A549 (cell line): ENCODE measurements at places on chromosomes 2 and 18.

DNA sequence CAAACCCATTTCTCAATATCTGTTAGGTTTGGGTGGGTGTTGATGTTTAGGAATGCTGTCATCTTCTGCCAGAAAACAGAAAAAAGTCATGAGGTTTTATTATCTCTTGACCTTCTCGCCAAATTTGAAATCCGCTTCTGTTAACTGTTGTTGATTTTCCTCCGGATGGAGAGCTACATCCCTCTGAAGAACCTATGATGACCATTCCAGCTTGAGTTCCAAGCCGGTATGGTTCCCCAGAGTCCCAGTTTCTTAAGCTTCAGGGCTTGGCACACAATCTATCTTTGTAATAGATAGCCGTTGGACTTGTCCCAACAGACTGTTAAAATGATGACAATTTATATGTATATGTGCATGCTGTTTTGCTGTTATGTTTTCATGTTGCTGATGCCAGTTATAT, 1201.0 kb downstream of the LRP1B start:
- DNase-seq = no peak

DNA sequence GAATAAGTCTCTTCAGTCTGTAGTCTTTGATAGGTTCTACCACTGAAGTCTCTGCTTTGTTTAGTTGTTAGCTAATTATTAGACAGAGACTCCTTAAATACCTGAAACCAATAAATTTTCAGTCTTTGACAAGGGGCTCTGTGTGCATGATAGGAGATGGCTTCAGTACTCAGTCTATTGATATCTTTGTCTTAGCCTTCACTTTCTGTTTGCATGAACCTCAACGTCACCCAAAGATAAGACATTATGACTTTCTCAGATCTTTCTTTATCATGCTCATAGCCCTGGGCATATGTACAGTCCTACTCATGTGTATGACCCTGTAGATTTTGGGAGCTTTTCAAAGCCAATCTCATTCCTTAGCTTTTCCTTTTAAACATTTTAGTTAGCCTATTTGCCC, 183.5 kb upstream of the GCFC2 start:
- no peak for DNase-seq

- no peak for DNase-seq
Observed at GRCh38 chr2:47697000-47697601, 85.8 kb upstream of the MSH6 start.

DNA sequence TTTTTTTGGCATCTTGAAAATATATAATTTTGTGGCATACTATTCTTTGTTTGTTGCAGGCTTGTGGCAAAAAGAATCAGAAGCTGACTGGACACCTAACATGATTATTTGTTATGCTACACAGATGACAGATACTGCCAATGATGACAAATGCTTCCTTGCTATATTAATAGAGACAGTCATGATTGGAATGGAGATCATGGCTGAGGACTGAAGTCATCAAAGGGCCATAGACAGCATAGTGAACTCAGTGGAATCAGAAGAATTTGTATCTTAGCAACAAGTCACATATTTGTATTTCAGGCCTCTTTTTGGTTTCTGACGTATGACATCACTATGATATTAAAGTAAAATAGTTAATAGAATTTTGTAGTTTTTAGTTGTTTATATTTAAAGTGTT, 1003.8 kb upstream of the DDX18 start:
- no peak for DNase-seq
